ENCODE measurements at places on chromosomes 16 and 17.

DNA sequence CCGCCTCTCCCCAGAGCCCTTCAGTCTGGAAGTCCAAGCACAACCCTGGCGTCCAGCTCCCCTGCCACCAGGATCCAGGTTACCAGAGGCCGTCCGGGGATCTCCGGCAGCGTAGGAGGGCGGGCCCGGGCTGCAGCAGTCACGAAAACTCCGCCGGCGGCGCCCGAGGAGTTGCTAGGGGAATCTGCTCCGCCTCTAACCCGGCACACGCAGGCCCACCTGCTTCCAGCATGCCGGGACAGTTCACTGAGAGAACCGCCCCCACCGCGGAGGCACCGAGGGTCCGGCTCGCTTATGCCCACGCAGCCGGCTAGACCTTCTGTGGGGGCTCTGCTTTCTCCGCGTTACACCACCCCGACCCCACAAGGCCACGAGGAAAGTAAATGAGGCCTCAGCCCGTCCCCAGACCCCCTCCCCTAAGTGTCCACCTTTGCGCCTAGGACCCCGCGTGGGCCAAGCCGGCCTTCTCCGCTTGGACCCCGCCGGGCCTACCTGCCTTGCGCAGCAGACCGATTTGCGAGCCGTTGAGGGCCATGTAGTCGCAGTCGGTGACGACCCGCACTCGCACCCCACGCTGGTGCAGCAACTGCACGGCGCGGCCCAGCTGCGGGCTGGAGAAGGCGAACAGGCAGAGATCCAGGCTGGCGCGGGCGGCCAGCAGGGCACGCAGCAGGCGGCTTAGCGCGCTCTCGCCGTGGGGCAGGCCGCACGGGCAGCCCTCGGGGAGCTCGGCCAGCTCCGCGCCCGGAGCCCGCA is 587 bp downstream of the PLD6 start:
- DNase-seq = no peak

DNA sequence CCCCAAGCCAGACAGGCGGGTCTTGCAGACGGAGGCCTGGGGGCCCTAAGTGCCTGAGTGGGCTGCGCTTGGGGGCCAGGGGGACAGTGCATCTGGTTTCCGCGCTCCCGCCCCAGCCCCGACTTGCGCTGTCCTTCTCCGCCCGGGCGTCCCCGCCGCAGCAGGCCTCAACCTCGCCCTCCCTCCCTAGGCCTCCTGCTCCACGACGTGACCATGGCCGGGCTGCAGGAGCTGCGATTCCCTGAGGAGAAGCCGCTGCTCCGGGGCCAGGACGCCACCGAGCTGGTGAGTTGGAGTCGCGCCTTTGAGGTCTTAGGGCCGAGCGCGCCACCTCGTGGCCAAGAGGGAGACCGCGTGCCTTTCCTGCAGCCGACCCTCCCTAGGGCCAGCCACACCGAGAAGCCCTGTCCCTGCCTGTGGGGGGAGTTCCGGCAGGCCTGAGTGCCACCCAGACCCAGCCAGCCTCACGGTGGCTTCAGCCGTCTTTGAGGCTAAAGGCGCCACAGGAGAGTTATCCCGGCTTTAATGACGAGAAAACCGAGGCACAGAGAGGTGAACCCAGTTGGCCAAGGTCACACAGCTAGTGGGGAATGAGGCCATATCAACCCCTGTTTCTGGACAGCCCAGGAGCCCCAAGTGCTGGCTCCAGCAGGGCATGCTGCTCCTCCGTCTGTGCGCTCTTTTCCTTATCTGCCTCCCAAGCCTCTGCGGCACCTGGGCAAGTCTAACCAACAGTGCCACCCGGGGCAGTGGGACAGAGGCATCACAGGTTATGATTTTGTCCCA is 12.2 kb upstream of the NDRG4 start:
- DNase-seq = no peak

DNA sequence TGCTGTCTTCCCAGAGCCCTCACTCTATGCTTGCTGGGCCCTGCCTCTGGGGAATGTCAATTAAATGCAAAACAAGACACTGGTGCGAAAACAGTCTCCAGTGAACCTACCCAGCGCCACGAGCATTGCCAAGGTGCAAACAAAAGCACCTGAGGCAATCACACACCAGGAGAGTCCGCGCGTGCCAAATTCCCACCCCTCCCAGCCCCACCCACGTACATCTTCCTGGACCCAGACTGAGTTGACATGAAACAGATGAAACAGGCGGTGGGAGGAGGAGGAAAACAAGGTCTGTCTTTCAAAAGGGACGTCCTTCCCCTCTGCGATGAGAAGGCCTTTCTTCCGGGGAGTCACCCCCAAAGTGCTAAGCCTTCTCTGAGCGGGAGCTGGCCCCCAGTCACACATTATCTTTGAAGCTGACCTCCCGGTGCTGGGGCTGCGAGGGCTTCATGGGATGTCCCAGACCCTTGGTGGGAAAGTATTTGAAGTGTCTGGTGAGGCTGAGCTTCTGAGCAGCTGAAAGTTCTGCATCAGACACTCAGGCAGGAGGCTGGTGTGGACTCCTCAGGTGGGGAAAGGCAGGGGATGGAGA is 200.4 kb downstream of the AXIN2 start:
- DNase-seq = no peak

DNA sequence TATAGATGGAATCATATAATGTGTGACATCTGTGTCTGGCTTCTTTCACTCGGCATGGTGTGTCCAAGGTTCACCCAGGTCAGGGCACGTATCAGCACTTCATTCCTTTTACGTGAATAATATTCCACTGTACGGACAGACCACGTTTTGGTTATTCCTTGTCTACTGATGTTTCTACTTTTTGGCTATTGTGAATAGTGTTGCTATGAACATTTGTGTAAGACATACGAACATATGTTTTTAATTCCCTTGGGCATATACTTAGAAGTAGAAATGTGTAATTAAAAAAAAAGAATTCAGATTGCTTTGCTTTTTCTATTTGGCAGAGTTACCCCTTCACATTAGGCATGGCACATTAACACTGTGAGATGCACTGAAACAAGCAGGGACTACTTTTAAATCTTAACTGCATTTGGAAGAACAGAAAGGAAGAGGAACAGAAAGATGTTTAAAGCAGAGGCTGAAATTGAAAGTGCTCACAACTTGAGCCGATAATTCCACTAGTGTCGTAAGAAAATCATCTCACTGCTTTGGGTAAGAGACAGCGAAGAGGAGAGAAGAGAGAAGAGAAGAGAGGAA is 105.3 kb downstream of the VPS53 start:
- no peak for DNase-seq

DNA sequence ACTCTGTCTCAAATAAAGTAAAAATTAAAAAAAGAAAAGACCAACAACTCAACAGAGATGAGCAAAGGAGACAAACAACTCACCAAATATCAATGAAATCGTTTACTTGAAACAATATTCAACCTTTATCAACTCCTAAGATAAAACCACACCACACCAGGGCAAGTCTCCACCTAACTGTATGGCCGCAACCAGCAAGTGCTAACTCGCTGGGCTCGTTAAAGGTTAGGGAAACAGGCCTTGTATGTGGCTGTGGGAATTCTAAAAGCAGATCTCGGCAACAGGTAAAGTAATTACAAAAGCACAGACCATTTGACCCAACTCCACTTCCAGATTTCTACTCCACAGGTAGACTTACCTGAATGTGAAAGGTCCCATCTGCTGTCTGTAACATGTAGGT is 9.3 kb downstream of the ZCCHC14 start:
- no peak for DNase-seq

DNA sequence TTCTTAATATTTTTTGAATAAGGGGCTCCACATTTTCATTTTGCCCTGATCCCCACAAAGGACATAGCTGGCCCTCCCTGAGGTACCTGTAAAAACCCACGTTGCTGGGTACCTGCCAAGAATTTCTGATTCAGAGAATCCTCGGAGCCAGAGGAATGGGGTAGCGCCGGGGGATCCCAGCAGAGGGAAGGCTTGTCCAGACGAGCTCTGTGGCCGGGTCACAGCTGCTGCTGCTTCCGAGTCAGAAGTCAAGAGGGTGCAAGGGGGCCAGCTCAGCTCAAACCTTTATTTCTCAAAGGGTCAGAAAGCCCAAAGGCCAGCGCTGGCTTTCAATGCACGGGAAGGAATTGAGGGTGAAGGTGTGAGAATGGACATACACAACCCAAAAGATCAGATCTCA is 68.9 kb upstream of the SDK2 start:
- no peak for DNase-seq

DNA sequence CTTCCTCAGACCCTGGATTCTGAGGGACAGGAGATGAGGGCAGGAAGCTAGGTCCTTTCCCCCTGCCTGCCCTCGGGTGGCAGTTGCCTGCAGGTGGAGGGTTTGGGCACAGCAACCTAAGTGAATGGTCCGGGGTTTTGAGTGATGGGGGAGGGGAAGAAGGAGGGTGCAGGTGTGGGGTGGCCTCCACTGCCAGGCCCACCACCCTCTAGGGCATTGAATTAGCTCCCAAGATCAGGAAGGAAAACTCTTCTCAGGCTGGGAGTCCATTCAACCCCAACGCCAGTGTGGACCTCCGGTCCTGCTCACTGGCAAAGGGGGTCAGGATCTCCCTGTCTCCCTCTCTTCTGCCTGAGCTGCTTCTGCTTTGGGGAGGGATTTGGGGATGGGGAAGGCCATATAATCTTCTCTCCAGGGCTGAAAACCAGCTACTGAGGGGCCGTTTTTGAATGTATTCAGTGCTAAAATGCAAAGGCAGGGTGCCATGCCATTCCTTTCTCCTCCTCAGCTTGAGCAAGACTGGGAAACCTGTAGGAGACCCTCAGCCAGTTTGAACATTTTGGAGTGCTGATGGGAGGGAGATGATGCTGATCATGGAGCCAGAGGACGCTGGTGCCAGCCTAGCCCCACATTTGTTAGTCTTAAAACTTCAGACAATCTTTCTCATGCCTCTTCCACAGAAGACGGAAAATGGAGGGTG is 18.8 kb downstream of the GRB7 start:
- DNase-seq = no peak

GRCh38 chr16:81204798-81205680 is 33.5 kb upstream of the BCO1 start:
- DNase-seq = no peak

- no peak for DNase-seq
These were observed 986 bp upstream of the ELOB start for GRCh38 chr16:2777903-2778629.

- no peak for DNase-seq
These were observed 2.1 kb upstream of the C1QL1 start for GRCh38 chr17:44970136-44970741.

DNA sequence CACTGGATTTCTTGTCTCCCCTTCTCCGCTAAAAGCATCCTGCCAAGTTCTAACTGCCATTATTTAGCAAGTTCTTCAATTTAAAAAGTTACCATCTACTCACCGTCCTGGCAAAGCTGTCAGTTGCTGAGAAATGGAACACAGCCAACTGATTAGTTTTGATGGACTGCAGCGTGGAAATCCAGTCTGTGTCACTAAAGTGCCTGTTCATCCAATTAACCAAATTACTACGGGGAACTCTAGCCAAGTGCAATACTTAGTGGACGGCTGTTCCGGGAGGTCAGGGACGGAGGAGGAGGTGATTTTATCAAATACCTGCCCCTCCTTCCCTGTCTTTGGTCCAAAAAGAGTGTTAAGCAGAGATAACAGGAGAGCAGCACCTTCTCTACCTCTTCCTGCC is 260.7 kb downstream of the MAF start:
- DNase-seq = no peak

- no peak for DNase-seq
These were observed 88.4 kb downstream of the PLXDC1 start for GRCh38 chr17:39062846-39063680.

DNA sequence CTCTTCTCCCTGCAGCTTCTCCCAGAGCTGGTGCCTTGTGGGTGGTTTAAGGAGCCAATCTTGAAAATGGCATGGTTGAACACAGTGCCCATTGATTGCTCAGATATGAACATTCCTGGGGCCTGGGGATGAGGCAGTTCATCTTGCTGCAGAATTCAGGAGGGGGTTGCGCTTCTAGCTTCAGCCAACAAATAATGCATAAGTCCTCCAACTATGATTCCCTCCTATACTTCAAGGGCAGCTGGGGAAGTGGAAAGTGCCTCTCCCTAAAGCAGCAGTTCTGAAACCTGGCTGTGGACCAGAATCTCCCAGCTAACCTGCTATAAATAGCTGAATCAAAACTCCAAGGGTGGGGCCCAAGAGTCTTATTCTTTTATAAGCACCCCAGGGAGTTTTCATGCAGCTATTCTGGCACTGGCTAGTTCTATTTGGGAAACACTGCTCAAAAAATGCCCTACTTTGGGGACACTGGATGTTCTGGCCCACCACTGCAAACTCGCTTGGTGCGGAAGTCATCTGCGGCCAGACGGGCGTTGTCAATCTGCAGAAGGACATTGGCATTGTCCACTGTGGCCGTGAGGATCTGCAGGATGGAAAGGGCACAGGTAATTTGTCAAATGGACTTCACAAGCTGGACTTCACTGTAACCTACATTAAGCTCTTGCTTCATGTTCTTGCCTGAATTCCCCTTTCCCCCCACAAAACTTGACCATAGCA is 130.3 kb downstream of the CCDC144A start:
- no peak for DNase-seq

GRCh38 chr16:26721290-26721689 is 345.4 kb upstream of the C16orf82 start:
- DNase-seq = no peak

DNA sequence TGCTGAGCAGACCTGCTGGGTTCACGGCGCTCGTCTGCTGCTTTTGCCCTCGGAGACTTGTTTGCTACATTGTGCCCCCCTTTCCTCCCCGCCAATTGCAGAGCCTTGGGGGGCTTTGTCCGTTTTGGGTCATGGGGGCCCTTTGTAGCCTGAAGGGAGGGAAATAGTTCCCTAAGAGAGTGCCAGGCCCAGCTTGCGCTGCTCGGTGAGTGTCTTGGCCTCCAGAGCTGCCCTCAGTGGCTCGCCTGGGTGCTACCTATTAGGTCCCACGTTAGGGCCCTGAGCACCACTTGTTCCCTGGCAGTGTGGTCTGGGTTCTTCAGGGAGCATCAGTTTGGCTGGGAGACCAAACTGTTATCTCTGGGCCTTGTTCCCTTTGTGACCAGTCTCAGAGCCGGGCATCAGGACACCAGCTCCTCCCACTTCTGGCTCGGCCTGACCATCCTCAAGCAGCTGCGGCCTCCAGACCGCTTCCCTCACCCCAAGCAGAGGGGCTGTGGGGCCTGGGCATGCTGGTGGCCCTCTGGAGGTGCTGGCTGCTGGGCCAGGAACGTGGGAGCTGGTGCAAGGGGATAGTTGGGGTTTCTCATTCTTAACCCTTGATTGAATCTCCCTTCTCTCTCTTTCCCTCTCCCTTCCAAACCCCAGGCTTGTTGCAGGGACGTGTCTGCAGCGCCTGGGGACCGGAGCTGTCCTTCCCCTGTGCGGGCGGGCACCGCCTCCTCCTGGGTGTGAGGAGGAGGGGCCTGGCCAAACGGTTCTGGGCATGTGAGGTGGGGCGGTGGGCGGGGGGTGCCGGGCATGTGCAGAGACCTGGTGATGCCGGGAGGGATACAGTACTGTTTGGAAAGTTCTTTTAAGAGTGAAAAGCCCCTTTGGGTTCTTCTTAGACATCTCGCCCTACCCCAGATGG is 16.0 kb upstream of the ITGB4 start:
- DNase-seq = no peak

DNA sequence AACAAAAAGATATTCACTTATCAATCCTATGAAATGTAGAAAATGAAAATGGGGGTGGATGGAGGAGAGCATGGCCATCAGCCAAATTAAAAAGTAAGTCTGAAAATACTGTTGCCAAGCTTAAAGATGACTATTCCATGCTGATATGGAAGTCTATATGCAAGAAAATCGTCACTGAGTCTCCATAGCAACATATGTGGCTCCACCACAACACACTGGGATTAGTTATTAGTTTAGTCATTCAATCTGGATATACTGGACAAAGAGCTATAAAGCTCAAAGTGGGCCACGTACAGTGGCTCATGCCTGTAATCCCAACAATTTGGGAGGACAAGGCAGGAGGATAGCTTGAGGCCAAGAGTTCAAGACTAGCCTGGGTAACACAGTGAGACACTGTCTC is 24.7 kb upstream of the PSMD7 start:
- no peak for DNase-seq

Measured in NCI-H187 treated with DMSO at 0.1 percent for 48 hours (cell line).